ENCODE measurements at places on chromosomes 4 and X.
A peak's percentile ranks its signal among the peaks of the same experiment; 100 is the strongest.

- no peak for DNase-seq
Observed at GRCh38 chrX:126339928-126340327, 173.8 kb upstream of the DCAF12L2 start.

DNA sequence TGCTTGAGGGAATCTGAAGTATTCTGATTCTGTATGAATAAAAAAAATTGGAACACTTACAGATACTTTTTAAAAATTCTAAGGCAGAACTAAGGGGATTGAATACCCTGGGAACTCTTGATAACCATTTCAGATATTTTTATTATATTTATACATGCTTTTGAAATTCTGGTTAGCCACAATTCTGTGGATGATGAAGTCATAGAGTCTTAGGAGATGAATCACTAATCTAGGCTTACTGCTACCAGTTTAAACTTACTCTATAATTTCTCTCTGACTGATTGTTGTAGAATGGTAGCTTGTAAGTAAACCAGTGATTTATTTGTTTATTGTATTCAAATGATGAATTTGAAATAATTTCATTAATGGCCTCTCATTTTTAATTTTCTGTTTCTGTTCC, 11.4 kb upstream of the SLAIN2 start:
- DNase-seq: no peak

GRCh38 chr4:7863911-7864681, 75.6 kb downstream of the AFAP1 start:
- DNase-seq: no peak

DNA sequence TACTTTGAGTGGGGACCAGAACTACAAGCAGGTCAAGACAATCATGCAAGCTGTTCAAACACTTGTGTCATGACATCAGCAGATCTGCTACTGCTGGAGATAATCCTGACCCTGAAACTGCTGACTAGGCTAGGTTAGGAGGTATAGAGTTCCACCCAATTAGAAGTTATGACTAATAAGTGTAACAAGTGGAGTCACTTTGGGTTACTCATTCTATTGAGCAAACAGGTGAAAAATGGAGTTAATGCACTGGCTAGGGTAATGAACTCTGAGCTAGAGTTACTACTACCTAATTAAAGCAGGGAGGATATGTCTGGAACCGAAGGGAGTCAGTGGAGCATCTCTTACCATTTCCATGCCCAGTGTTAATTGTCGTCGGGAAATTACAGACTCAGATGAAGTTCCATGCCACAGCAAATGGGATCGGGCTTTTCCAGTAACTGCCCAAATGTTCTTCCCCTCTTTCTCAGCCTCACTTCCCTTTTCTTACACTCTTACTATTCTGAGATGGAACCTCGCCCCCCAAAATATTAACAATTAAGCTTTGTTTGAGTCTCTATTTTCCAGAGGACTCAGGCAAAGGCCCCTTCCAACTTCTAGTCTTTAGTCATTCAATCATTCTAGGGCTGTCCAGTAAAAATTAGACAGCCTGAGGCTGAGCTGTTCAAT, 19.8 kb upstream of the MANBA start:
- no peak for DNase-seq

GRCh38 chr4:109378511-109378910, 55.1 kb upstream of the SEC24B start:
- DNase-seq: no peak

DNA sequence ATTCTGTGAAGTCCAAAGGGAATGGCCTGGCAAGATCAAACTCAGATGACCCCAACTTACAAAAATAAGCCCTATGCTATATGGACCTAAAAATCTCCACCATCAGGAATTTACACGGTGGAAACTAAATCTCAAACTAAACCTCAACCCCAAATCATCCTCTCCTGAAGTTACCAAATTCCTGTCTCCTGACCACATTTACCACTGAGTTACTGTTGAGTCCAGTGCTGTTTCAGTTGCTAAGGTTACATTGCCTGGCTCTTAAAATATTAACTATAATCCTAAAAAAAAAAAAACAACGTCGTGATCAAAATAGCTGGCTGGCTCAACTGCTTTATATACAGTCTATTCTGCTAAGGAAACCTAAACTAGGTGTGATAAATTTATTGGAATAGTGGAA, 315.2 kb upstream of the SLIT2 start:
- DNase-seq: no peak

DNA sequence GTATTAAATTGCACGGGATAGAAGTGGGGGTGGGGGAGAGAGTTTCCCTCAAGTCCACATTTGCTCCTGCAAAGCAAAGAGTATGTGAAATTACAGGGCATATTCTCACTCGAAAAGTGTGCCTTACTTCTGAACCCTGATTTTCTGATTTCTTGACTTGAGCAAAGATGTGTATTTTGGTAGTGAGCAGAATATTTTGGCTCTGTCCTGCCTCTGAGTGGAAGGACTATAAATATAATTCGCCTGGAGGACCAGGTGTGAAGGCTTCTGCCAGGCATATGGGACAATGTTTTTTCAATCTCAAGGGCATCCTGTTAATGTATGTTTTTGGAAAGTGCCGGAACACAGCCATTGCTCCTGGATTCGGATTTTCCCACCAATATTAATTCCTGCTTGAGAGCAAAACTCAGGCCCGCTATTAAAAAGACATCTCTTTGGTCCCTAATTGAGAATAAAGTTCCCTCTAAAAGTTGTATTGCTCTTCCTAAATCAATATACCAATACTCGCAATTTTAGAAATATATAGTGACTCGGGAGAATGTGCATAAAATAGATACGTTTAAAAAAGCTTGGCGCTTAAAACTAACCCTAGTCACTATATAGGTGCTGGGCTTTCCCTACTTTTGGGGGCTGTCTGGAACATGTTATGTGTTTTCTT, 15.3 kb upstream of the PITX2 start:
- DNase-seq: no peak

GRCh38 chr4:120771907-120772306, 150.6 kb downstream of the PRDM5 start:
- no peak for DNase-seq

GRCh38 chrX:11591723-11592346, 73.9 kb downstream of the ARHGAP6 start:
- DNase-seq: peak; percentile 2

DNA sequence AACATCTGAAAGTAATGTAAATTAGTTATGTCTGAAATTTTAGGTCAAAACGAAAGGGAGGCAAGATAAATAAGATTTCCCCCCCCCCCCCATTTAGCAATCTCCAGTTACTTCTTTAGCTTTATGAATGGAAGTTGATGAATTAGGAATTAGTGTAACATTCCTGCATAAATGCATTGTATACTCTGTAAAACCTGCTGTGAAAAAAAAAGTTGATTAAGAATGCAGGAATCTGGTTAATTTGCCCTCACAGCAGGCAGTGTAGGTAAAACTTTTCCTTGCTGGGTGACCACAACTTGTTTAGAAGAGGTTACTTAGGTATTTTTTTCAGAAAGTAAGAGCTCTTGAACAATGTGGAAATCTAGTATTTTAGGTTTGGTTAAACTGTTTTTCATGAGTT, 15.3 kb downstream of the LARP7 start:
- DNase-seq: no peak

GRCh38 chr4:121107507-121107906, 35.2 kb upstream of the NDNF start:
- no peak for DNase-seq

DNA sequence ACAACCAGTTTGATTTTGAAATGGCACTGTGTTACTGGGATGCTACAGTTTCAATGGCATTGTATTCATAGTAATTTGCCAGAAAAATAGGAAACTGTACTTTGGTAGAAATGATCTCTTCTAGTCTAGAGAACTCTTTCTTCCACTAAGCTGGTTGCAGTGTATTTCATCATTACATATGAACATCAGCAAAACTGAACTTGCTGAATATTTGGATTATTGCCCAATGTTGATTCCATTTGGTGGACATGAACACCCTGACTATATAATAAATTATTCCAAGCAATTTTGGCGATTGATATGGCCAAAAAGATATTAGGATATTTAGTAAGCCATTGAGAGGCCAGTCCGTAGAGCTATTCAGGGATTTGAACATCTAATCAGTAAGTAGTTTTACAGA, 191.8 kb upstream of the CXorf66 start:
- no peak for DNase-seq

GRCh38 chr4:87353592-87353991, 30.9 kb upstream of the HSD17B13 start:
- DNase-seq: peak; percentile 7

- no peak for DNase-seq
Observed at GRCh38 chr4:177155454-177155853, 154.2 kb upstream of the NEIL3 start.

- no peak for DNase-seq
Observed at GRCh38 chr4:85408301-85408700, 66.6 kb upstream of the ARHGAP24 start.

DNA sequence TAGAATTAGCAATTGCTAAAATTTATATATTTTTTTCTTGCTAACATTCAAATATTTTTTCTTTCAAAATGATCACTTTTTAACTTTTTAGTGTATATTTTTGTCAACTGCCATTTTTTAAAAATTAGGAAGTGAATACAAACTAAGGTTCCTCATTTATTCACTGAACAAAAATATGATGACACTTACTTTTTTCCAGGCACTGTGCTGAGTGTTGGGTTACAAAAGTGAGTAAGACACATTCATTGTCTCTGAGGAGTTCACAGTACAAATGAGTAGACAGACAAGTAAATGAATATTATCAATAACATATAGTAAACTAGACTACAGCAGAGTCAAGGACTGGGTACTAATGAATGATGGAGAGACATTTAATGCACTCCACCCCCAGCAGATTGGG, 543.5 kb downstream of the PDHA2 start:
- no peak for DNase-seq

GRCh38 chr4:173264684-173265185, 69.4 kb downstream of the HMGB2 start:
- DNase-seq: peak; percentile 9

GRCh38 chr4:65393078-65393477, 277.2 kb downstream of the EPHA5 start:
- no peak for DNase-seq

GRCh38 chr4:139015948-139016471, 429 bp downstream of the NOCT start:
- peak; percentile 49 for DNase-seq

DNA sequence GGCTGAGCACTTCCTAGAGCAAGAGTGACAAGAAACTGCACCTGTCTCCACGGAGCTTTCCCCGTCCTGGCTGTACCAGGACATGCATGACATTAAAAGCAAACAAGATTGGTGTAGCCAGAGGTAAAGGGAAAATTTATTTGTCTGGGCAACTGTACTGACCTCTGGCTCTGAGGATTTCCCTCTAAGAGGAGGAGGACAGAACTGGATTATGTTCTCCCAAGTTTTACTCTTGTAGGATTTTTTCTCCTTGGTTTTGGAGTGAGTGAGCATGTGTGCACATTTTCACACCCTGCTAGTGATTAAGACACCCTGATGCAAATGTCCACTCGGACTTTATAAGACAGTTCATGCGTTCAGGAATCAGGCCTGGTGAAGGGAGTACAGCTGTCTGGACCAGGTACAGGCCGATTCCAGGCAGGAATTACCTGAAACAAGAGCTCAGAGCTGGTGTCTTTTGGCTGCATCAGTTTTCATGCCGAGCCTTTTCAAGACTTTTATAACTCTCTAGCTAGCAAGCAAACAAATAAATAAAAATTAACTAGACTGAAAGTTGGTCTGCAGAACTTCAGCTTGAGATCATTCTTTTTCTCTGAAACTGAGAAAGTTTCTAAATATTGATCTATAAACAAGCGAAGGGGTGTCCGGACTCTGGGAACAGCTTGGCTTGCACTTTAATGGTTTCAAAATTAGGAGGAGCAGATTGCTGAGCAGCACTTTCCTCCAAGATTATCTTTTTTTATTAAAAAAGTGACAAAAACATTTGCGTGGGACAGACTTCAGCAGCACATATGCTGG, 51.3 kb upstream of the SPRY1 start:
- DNase-seq: no peak

- DNase-seq: no peak
Observed at GRCh38 chr4:74919783-74920182, 13.1 kb upstream of the PARM1 start.

All from stimulated activated CD4-positive, alpha-beta T cell treated with anti-CD3 and anti-CD28 coated beads, Interleukin-4, amount 100 ng/mL, for 4 hours (primary cell).